ENCODE measurements at places on chromosomes 1 and 21.

DNA sequence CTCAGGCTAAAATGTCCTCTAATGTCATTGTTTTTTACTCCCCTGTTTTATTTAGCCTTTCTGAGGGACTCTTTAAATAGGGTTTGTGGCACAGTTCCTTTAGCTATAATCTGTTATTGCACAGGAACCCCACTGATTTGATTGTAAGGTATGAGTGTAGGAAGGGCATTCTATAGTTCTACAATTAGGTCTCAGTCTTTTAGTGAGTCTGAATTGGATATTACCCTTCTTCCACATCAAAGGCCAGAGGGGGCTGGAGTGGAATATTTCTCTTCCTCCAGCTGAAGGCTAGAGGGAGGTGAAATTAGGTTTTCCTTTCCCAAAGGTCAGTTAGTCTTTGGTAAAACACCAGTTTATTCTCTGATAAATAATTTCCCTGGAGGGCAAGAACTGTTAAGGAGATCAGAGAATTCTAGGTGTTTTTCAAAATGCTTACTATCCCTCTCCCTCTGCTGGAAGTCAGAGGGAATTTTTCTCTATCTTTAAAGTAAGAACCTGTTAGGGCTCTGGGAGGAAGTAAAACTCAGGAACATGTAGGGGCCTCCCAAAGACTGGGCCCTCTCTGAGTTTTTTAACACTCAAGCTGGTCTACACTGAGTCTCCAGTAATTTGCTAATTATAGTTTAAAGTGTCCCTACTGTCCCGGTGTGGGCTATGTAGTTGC is 176.3 kb upstream of the ZNHIT6 start:
- no peaks in the 10 kb centered on the region for H3K36me3 ChIP-seq
- no peaks in the 10 kb centered on the region for H3K27me3 ChIP-seq
- no peaks in the 10 kb centered on the region for H3K4me1 ChIP-seq
- H3K27ac ChIP-seq = no peak overlapping the region
- no peak for DNase-seq

GRCh38 chr1:56000424-56000823 is 578.9 kb downstream of the PLPP3 start:
- no peaks in the 10 kb centered on the region for H3K4me1 ChIP-seq
- no peak overlapping the region for H3K27ac ChIP-seq
- no peak overlapping the region for H3K4me3 ChIP-seq
- H3K36me3 ChIP-seq = no peaks in the 10 kb centered on the region
- DNase-seq = no peak
- no peaks in the 10 kb centered on the region for H3K27me3 ChIP-seq

DNA sequence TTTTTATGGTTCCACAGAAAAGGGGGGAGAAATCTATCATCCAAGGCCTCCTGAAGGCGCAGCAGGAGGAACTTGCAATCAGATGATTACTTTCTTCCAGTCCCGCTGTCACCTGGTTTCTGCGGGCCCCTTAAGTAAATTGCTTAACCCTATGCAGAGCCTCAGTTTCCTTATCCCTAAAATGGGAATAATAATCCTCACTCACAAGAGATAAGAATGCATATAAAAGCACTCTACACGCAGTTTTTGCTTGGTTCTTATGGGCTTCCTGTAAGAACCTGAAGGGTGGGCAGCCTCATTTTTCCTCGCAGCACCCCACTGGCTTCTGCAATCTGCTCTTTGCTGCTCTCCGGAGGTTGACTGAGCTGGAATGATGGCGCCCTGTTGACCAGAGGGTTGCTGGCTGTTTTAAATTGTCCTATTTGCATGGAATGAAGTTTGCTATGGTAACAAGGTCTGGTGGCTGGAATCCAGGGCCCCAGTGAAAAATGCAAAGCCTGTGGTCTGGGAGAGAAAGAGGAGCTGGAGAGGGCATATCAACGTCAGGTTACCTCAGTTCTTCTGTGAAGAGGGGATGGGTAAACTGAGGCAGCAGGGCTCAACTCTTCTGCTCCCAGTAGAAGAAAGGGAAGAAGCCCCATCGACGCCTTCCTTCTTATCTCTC is 1.0 kb upstream of the KAZN start:
- H3K4me3 ChIP-seq = no peak overlapping the region
- H3K36me3 ChIP-seq = no peaks in the 10 kb centered on the region
- H3K4me1 ChIP-seq = no peaks in the 10 kb centered on the region
- H3K27me3 ChIP-seq = peaks cover 3% of the 10 kb centered on the region

- no peak overlapping the region for H3K4me3 ChIP-seq
- no peak for DNase-seq
- H3K36me3 ChIP-seq = no peaks in the 10 kb centered on the region
- H3K4me1 ChIP-seq = no peaks in the 10 kb centered on the region
- H3K27ac ChIP-seq = no peak overlapping the region
Measured at GRCh38 chr1:185014941-185015340, 30.4 kb upstream of the RNF2 start.

GRCh38 chr1:108590441-108590840 is 30.5 kb downstream of the EEIG2 start:
- H3K4me1 ChIP-seq = peaks cover 9% of the 10 kb centered on the region
- no peaks in the 10 kb centered on the region for H3K36me3 ChIP-seq
- no peaks in the 10 kb centered on the region for H3K27me3 ChIP-seq
- DNase-seq = peak; percentile 62
- no peak overlapping the region for H3K4me3 ChIP-seq
- H3K27ac ChIP-seq = no peak overlapping the region

GRCh38 chr1:213986020-213986924 is 1.5 kb upstream of the PROX1 start:
- no peaks in the 10 kb centered on the region for H3K4me1 ChIP-seq
- H3K27ac ChIP-seq = no peak overlapping the region
- DNase-seq = no peak
- H3K4me3 ChIP-seq = no peak overlapping the region
- no peaks in the 10 kb centered on the region for H3K27me3 ChIP-seq
- no peaks in the 10 kb centered on the region for H3K36me3 ChIP-seq

Data from aorta (tissue), 5 donors.